G401 (cell line): ENCODE measurements at places on chromosomes 6 and 20. TPM values are rescaled to one million over a fixed set of nuclear protein-coding genes. Genes with fewer than 3 reads are reported as not detected.
A peak's percentile ranks its signal among the peaks of the same experiment; 100 is the strongest.

DNA sequence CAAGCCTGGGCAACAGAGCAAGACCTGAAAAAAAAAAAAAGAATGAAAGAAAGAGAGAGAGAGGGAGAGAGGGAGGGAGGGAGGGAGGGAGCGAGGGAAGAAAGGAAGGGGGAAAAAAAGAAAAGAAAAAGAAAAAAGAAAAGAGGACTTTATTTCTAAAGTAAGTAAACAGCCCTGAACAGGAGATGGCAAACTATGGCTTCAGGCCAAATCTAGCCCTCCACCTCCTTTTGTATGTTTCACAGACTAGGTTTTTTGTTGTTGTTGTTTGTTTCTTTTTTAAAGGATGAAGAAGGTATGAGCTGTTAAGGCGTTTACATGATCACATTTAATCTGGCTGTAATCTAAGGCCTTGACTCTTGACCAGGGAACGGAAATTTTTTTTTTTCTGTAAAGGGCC, 711.1 kb upstream of the NRSN1 start:
- DNase-seq = no peak

- DNase-seq = no peak
Observed at GRCh38 chr20:37990571-37991151, 42.6 kb downstream of the TTI1 start.

DNA sequence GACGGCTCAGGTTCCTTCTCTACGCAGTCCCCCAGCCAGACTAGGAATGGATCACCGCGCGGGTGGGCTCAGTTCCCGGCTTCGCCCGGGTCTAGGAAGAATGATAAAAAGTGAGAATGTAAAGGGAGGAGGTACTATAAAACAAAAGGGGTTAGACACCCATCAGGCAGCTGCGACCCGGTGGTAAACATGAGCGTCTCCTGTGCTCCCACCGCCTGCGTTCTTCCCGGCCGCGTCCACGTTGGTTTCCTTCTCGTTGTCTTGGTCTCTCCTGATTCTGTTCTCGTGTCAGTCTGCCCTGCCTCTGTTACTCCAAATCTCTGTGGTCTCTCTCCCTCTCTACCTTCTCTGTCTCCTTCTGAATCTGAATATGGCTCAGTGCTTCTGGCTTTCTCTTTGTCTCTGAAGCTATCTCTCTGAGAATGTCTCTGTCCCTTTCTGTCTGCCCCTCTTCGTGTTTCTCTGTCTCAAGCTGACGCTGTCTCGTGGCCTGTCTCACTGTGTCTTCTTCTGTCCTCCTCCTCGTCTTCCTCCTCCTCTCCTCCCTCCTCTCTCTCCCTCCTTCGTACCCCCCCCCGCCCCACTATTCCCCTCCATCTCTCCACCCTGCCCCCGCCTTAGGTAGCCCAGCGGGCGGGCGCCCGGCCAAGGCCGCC, 41.6 kb upstream of the FOXP4 start:
- DNase-seq = no peak

DNA sequence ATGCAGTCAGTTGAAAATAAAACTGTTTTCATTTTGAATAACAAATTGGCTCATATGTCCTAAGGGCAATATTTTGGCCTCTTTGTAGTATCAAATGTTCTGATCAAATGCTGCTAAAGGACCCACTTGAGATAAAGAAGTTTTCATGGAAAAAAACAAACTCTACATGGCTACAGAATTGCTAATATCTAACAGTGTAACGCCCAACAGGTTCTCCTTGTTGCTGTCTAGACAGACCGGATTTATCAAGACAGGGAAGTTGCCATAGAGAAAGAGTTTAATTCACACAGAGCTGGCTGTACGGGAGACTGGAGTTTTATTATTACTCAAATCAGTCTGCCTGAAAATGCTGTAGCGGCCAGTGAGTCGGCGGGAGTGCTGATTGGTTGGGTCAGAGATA, 19.4 kb upstream of the MAN1A1 start:
- no peak for DNase-seq

GRCh38 chr6:84733889-84734288, 30.5 kb downstream of the TBX18 start:
- no peak for DNase-seq

GRCh38 chr6:4656106-4656505, 120.1 kb upstream of the CDYL start:
- DNase-seq = no peak

GRCh38 chr6:139569566-139569965, 195.1 kb upstream of the CITED2 start:
- DNase-seq = no peak

- no peak for DNase-seq
Observed at GRCh38 chr6:124371974-124372475, 568.4 kb downstream of the NKAIN2 start.

DNA sequence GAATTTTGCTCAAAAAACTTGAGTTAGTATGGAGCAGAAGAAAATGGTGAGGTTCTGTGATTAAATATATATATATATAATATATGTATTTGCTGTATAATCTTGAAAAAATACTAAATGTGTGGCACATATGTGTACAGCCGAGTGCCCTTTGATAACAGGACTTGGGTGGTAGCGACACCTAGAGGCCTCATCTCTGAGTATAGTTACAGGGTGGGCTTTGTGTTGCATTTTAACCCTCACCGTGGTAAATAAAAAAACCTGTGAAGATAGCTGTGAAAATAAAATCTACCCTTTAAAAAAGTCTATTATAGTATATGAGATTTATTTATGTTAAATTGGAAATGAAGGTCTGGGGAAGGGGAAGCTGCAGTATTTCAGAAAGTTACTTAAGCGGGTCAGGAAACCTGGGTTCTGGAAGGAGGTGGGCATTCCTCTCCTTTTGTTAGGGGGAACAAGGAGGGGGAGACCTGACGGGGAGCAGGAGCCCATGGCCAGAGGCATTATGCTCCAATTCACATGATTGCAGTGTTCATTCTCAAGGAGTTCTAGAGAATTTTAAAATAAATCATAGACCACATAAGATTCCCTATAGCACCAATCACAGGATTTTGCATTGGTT, 82.7 kb downstream of the SH3BGRL2 start:
- DNase-seq = peak; percentile 72

DNA sequence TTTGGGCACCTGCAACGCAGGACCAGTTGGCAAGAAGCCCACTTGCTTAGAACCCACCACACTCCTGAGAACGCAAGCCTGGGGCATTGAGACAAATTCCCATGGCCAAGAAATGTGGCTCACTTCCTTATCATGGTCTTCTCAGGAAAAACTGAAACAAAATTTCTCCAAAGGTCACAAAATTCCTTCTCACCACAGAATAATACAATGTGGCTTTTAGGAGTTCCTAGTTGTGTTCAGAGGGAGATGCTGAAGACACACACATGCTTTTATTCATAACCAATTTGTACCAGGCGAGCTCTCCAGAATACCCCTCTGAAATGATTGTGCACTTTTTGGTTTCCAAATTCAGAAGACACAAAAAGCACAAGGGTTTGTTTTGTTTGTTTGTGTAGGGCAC, 31.6 kb downstream of the ADTRP start:
- DNase-seq = no peak

- DNase-seq = no peak
Observed at GRCh38 chr6:91796603-91797002, 1209.7 kb upstream of the MAP3K7 start.

- DNase-seq = no peak
Observed at GRCh38 chr6:150588888-150589499, 10.7 kb upstream of the PLEKHG1 start.

DNA sequence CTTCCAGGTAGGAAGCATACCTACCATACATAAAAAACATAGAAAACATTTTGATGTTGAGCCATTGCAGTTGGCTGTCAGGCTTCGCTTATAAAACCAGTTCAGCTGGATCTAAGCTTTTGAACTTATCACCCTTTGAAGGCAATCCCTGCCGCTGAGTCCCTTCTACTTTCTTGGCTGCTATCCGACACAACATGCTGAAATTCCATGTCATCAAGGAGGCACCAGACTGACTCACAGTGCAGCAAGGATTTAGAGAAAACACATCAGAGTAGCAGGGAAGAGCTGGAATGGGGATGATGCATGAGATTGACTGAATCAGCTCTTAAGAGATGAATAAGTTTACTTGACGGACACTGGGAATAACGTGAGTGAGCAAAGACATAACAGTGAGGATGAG, 135.0 kb upstream of the MAN1A1 start:
- no peak for DNase-seq

- no peak for DNase-seq
Observed at GRCh38 chr6:111824608-111825337, 48.5 kb downstream of the FYN start.

DNA sequence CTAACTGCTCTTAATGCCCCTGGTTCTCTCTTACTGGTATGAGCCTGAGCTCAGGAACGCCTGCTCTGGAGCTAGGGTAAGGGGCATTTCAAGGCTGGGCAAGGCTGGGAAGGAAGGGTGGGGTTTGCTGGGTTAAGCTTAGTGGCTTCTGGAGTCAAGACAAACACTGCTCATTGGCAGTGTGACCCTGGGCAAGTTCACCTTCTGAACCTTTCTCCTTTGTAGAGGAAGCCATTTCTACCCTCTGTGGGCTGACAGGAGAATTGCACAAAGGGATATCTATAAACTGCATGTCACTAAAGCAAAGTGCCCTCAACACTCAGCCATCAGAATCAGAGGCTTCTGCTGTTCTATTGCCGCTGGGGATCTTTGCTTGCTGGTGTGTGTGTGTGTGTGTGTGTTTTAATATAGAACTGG, 20.3 kb upstream of the LRRN4 start:
- no peak for DNase-seq

GRCh38 chr20:38106461-38106860, 58.6 kb downstream of the TGM2 start:
- no peak for DNase-seq

DNA sequence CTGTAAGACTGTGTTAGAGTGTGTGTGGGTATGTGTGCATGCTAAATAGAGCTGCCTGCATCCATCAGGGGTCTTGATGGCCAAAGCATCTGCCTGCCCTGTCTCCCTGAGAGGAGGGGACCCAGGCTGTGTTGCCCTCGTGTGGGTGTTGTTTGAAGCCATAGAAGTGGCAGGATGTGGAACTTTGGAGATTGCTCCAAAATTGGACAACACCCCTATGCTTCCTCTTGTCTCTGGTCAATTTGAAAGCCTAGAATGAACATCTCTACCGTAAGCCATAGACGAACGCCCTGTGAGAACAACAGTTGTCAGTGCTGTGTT, 82.6 kb downstream of the ASXL1 start:
- DNase-seq = no peak

- no peak for DNase-seq
Observed at GRCh38 chr6:28424163-28424562, 19.1 kb downstream of the ZSCAN23 start.

- DNase-seq = no peak
Observed at GRCh38 chr6:85669735-85670194, 27.1 kb upstream of the SYNCRIP start.

GRCh38 chr20:57330998-57331397, 1.4 kb downstream of the SPO11 start:
- DNase-seq = peak; percentile 22

GRCh38 chr6:47094241-47094925, 52.3 kb upstream of the ADGRF1 start:
- DNase-seq = no peak

- no peak for DNase-seq
Observed at GRCh38 chr6:161198176-161198575, 75.7 kb downstream of the AGPAT4 start.

- no peak for DNase-seq
Observed at GRCh38 chr6:57017069-57017468, 29.4 kb upstream of the KIAA1586 start.

GRCh38 chr6:125380474-125380873, 78.7 kb upstream of the HDDC2 start:
- no peak for DNase-seq

GRCh38 chr20:11166712-11167111, 492.9 kb upstream of the JAG1 start:
- DNase-seq = no peak

DNA sequence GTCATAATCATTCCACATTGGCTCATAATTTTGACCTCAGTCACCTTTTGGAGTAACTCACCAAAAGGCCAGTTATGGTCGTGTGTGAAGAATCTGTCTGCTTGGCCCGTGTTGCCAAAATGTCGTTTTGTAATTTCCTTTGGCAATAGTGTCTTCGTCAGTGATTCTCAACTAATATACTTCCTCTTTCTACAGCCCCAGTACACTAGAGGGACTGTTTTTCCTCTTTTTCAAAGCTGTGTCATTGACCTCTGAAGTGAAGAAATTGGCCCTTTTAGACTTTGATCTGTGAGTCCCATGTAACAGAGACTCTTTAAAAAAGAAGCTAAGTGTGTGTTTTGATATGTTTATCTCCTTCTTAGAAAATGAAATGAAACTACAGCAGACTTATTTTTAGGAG, 5.2 kb downstream of the FOXO3 start:
- DNase-seq = no peak

- no peak for DNase-seq
Observed at GRCh38 chr6:169808608-169808967, 57.2 kb downstream of the ERMARD start.

- DNase-seq = no peak
Observed at GRCh38 chr6:1426416-1426815, 37.0 kb downstream of the FOXF2 start.

- DNase-seq = no peak
Observed at GRCh38 chr6:139277587-139277986, 14.2 kb downstream of the TXLNB start.

BLCAP gene
- 19.3 and 24.9 TPM in 2 replicates for total RNA-seq

CTAGE9 gene
- total RNA-seq = not detected in 2 replicates

SLC52A3 gene
- 0.06 TPM in 1 of 2 replicates, not detected in the other for total RNA-seq

IL20RA gene
- total RNA-seq = not detected in 2 replicates

ERVFRD-1 gene
- total RNA-seq = 0.17 TPM in 1 of 2 replicates, not detected in the other

TMEM74B gene
- total RNA-seq = 1.2 TPM in 1 of 2 replicates, not detected in the other

ADGRF1 gene
- not detected in 2 replicates for total RNA-seq

SYNGAP1 gene
- 4.0 and 7.4 TPM in 2 replicates for total RNA-seq

OLIG3 gene
- total RNA-seq = not detected in 2 replicates

SPATA25 gene
- 1.0 TPM in 1 of 2 replicates, not detected in the other for total RNA-seq

HCRTR2 gene
- total RNA-seq = not detected in 2 replicates

WFDC10B gene
- total RNA-seq = not detected in 2 replicates

CDSN gene
- not detected in 2 replicates for total RNA-seq

OR2J1 gene
- not detected in 2 replicates for total RNA-seq

JPH2 gene
- 0.24 and 1.8 TPM in 2 replicates for total RNA-seq

PREX1 gene
- 6.1 and 8.9 TPM in 2 replicates for total RNA-seq

CD2AP gene
- total RNA-seq = 11.8 and 19.8 TPM in 2 replicates
